ENCODE measurements at places on chromosomes 12 and 14.

DNA sequence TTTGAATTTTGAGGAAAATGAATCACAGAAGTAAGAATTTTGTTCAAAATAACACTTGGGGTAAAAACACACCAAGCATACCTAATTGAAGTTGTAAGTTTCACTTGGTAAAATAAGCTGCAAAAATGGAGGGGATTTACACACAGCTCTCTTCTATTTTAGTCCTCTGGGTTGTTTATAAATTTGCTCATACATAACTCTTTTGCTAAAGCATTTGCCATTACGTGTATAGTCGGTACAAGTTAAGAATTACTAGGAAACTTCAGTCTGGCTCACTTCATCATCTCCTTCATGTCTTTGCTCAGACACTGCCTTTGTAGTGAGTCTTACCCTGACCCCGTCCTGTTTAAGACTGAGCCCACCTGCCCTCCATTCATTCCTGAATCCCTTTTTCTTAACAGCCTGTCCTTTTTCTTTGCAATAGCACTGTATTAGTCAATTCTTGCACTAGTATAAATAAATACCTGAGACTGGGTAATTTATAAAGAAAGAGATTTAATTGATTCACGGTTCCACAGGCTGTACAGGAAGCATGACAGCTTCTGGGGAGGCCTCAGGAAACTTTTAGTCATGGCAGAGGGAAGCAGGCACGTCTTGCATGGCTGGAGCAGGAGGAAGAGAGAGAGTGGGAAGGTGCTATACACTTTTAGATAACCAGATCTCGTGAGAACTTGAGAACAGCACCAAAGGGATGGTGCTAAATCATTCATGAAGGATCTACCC, 451.1 kb downstream of the PCNX1 start:
- DNase-seq: peak; percentile 25

DNA sequence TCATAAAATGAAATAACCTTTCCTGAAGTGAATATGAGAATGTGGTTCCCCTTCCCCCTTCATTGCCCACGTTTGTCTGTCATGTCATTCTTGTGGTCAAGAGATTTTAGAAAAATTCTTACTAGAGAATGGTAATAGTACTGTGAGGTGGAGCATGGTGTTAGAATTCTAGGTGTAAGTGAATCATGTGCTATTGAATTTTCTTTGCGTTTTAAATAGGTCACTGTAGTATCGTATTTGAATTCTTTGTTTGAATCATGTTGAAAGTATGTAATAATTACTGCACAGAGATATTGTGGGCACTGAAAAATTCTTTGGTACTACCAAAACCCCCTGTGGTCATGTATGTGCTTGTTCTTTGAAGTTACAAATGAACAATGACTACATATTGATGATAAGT, 49.9 kb downstream of the FUT8 start:
- DNase-seq: no peak

DNA sequence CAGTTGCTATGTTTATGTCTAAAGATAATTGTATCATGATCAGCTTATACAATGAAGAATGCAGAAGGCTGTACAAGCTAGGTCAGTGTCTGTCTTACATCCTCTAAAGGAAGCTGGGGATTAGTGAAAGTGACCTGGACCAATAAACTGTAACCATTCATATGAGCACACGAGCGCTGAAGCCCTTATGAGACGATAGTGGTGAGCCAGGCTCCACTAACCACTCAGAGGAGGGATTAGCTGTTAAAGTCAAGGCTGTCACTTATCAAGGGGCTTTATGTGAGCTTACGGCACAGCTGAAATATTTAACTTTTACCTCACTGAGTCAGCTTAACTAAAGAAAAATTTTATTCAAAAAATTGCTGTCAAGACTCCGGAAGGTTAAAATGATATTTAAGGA, 30.3 kb downstream of the NDUFA12 start:
- DNase-seq: no peak

GRCh38 chr14:99612738-99613330, 8.8 kb upstream of the CCDC85C start:
- DNase-seq: no peak

DNA sequence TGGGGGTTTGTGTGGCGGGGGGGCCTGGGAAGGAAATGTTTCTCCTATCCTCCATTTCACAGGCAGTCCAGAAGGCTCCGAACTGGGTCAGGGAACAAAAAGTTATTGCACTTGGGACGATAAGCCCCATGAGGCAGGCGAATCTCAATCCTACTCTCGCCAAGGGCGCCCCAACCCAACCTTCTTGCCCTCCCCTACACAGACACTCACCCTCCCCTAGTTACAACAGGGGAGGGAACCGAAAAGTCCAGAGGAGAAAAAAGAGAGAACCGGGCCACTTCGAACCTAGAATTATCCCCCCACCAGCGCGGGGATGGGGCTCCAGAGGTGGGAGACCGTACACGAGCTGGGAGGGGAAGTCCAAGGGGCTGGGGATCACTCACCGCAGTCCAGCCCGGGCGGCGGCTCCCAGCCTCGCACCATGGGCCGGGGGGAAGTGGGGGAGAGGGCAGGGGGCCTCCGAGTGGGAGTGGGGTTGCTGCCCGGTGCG, 357 bp downstream of the HOMEZ start:
- DNase-seq: peak; percentile 20

- no peak for DNase-seq
Measured at GRCh38 chr12:102421802-102422583, 58.4 kb downstream of the IGF1 start.

DNA sequence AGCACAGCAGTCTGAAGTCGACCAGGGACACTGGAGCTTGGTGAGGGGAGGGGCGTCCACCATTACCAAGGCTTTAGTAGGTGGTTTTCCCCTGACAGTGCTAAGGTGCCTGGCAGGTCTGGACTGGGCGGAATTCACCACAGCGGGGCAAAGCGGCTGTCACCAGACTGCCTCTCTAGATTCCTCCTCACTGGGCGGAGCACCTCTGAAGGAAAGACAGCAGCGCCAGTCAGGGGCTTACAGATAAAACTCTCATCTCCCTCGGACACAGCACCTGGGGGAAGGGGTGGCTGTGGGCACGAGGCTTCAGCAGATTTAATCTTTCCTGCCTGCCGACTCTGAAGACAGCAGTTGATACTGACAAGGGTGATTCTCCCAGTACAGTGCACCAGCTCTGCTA, 39.1 kb downstream of the DDHD1 start:
- no peak for DNase-seq

- DNase-seq: no peak
Measured at GRCh38 chr14:66078006-66078405, 408.2 kb upstream of the CCDC196 start.

- no peak for DNase-seq
Measured at GRCh38 chr12:66149702-66150398, 19.3 kb upstream of the LLPH start.

GRCh38 chr12:67920413-67920812, 68.8 kb upstream of the IFNG-AS1 start:
- no peak for DNase-seq

DNA sequence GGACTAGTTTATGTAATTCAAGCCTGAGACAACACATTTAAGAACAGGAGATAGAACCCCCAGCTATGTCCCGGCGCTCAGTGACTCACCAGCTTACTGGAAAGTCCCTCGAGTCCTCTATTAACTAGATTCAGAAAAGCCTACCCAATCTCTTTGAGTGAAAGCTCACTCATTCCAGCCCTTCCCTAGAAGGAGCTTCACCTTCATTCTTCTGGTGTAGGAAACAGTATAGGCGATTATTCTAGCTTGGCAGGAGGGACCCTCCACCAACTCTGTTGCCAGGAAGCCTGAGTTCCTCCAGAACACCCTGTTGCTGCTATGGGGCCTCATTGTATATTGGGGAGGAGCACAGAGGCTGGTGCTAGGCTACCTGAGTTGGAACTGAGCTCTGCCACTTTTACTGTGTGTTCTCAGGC, 57.2 kb upstream of the AEBP2 start:
- DNase-seq: peak; percentile 26

- DNase-seq: no peak
Measured at GRCh38 chr14:23411563-23412525, 3.8 kb upstream of the MYH6 start.

GRCh38 chr12:84542289-84542688, 370.3 kb downstream of the SLC6A15 start:
- no peak for DNase-seq

DNA sequence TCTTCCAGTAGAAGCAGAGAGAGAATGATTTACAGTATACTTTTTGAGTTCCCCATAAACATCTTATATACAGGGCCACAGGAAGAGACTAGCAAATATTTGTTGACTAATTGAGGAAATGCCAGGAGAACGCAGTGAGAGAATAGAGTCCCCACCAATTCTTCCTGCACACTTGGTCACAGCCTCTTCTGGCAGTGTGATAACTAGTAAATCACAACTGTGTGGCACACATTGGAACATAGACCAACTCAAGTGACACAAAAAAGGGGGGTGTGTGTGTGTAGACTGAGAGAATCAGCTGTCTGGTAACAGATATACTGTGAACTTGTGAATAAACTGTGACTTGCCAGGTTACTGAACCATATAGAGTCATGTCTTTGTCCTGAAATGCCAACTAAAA, 10.2 kb downstream of the PFKM start:
- no peak for DNase-seq

DNA sequence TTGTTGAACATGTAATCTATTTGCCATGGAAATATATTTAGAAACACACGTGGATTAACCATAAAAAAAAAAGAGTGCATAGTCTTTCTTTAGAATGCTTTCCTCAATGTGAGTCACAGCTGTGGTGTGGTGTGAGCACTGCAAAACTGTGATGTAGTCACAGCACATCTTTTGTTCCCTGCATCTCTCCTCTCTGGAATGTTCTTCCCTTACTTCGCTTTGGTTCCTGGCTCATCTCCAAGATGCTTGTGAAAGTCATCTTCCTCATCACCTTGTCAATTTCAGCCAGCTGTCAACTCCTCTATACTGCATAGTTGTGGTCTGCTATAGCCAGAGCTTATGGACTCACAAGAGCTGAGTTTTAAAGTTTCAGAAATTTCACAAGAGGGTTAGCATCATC, 60.2 kb downstream of the STAB2 start:
- DNase-seq: no peak

DNA sequence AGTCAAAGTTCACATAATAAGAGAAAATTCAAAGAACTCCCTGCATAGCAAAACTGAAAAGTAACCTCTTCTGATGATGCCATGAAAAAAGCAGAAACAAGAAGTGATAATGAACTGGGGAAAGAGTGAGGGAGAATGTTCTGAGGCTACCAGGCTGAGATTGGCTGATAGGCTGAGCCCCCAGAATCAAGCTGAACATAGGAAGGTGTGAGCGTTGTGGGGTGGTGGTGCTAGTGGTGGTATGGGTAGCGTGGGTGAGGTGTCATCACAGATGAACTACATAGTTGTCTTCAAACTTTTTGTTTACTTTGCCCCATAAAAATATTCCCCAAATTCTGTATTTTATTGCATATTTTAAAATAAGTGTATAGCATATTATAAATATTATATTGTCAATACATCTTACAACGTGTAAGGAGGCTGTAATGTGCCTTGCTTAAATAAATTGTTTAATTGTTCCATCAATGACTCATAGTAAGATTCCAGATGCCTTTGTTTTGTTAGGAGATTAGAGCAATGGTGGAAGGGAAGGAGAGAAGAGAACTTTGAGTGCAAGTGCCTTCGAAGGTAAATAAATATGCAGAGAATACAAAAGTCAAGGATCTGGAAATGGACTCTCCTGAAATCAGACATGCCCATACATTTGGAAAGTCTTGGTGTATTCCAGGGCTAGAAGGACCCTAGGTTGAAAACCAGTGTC, 15.8 kb upstream of the CFAP54 start:
- no peak for DNase-seq

DNA sequence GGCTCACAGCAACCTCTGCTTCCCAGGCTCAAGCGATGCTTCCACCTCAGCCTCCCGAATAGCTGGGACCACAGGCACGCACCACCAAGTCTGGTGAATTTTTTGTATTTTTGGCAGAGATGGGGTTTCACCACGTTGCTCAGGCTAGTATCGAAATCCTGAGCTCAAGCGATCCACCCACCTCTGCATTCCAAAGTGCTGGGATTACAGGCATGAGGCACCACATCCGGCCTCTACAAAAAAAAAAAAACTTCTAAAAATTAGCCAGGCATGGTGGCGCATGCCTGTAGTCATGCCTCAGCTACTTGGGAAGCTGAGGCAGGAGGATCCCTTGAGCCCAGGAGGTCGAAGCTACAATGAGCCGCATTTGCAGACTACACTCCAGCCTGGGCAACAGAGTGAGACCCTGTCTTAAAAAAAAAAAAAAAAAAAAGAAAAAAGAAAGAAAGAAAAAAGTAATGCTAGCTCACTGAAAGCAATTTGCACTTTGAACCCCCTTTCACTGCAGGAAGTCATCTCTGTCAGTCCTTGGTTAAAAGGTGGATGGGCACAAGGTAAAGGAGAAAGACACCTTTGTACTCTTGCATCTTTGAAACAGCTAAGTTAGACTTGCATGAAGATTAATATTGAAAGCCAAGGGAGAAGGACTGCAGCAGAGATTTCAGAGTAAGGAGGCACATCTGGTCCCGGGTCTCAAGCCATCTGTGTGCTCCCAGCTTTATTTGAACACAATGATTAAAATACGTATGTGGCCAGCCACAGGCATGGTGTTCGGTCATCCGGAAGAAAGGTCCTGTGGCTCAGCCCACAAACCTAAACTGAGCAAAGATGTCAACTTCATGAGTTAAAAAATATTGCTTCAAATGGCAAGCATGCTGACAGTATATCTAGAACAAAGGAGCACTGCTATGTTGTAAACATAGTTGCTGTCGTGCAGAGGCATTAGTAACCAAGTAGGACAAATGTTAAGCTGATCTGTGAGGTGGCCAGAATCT, 103.8 kb upstream of the HMGA2 start:
- DNase-seq: no peak

DNA sequence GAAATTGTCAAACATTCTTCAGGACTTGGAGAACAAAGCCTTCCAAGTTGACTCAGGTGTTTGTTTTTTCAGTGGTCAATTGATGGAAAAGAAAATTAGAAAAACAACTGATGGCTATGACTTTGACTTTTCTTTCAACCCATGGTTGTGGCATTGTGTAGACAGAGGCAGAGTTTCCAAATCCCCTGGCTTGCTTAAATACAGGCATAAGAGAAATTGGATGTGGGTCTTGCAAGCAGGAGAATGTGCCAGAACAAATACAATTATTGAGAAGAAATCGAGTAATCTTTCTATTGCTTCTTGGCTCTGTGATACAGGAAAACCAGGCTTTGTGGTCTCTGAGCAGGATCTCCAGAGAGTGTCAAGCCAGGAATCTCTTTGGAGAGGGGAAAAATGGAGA, 40.9 kb upstream of the FRMD6 start:
- no peak for DNase-seq

GRCh38 chr14:50839691-50840090, 8.7 kb upstream of the NIN start:
- no peak for DNase-seq

GRCh38 chr12:104886418-104887401, 71.4 kb downstream of the SLC41A2 start:
- DNase-seq: no peak

- no peak for DNase-seq
Measured at GRCh38 chr14:100842799-100843198, 16.9 kb downstream of the MEG3 start.

GRCh38 chr12:5648692-5649359, 216.9 kb downstream of the NTF3 start:
- no peak for DNase-seq

GRCh38 chr12:51341251-51342007, 5.0 kb downstream of the CELA1 start:
- peak; percentile 51 for DNase-seq

GRCh38 chr14:58054100-58054499, 97.9 kb downstream of the ARMH4 start:
- DNase-seq: no peak

- DNase-seq: no peak
Measured at GRCh38 chr14:68367536-68367935, 425.3 kb downstream of the ZFP36L1 start.

- no peak for DNase-seq
Measured at GRCh38 chr14:22807432-22808087, 7.7 kb downstream of the SLC7A7 start.

Data from stimulated activated CD4-positive, alpha-beta T cell treated with anti-CD3 and anti-CD28 coated beads, Interleukin-12 subunit alpha, Interleukin-12 subunit beta, amount 100 ng/mL, for 48 hours (primary cell).